ENCODE measurements at places on chromosomes 4 and X.

DNA sequence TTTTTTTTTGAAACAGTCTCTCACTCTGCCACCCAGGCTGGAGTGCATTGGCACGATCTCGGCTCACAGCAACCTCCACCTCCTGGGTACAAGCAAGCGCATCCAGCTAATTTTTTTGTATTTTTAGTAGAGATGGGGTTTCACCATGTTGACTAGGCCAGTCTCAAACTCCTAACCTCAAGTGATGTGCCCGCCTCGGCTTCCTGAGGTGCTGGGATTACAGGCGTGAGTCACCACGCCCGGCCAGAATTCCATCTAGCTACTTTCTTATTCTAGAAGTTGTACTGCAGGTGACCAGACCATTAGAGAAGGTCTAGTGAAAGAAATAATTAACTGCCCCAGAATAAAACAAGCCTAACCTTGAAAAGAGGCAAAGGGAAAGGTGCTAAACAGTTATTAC lies 2.3 kb downstream of the LRBA start:
- no peak for DNase-seq

DNA sequence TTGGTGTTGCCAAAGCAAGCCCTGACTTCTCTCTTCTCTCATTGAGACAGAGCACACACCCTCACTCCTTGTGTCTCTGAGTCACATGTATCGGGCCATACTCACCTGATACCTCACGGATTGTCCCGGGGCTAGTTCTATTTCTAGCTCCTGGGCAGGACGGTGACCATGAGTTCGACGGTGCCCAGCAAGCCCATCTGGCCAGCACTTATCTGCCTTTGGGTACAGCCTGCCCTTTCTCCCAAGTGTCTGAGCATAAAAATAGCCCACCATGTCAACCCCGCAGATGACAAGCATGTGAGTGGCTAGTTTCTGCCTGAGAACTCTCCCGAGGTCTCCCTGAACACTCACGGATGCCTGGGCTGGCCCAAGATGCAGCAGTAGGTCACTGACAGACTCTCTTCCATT lies 158.5 kb downstream of the DHRSX start:
- DNase-seq = no peak

DNA sequence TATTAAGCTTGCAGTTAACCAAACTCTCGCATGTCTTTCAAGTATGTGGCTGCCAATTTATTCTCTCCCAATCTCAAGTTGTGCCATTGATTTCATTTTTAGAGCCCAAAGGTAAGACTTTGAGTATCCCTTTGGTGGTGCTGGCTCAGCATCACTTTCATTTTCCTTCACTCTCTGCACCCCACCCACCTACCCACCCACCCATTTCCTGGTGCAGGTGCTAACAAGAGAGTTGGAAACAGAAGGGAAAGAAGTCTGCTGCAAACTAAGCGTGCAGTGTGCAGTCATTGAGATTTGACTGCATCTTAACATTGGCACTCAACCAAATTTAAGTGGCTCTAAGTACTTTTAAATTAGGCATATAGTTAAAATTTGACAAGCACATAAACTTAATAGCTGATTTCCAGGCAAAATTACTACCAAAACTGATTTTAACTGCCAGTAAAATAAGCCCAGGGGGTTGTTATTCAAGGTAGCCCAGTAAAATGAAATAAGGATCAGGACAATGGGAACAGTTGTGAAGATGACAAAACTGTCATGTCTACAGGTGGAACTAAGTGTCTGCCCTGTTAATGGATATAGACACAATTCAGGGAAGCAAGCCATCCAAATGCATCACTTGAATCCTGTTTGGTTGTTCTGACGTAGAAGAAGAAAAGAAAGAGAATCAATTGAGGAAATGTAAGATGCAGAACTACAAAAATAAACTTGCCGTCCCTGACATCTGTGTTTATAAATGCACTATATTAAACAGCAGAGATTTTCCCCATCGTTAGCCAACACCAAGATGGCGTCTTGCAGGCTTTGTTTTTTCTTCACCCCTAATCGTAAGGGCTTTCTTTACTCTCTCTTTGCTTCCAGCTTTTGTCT lies 184.2 kb downstream of the KDR start:
- DNase-seq = no peak

- DNase-seq = no peak
These were observed 87.6 kb upstream of the NDST4 start for GRCh38 chr4:115201042-115201330.

DNA sequence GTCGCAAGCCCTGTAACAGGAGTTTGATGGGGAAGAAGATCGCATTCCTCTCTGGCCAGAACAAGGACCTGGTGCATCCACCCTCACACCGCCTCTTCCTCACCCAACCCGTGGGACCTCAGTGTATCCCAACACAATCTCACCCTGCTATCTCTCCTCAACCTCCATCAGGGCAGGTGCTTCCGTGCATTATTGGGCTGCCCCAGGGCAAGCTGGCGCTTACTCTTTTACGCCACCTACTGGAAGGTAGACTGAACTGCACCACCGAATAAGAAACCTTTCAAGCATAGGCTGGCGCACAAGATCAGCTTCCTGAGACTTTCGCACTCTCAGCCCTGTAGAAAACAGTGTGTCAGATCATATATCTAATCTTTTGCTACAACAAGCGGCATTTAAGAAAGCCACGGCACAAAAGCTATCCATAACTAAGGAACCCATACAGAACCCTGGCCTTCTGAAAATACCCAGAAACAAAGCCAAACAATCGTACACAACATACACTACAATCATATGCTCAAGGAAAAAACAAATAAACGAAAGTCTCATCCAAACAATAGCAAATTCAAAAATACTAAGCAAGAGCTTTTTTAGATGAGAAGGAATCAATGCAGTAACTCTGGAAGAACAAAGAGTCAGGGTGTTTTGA lies 209.3 kb downstream of the UGT8 start:
- DNase-seq = no peak

Data from HS-27A (cell line).